ENCODE measurements at places on chromosomes 16 and 17.
A peak's percentile ranks its signal among the peaks of the same experiment; 100 is the strongest.

GRCh38 chr17:59097876-59098275 lies 8.8 kb downstream of the TRIM37 start:
- DNase-seq, result no peak

GRCh38 chr17:73291260-73291801 lies 20.5 kb downstream of the CDC42EP4 start:
- peak; percentile 91 for DNase-seq

GRCh38 chr16:4372578-4373355 lies 1.1 kb downstream of the VASN start:
- peak; percentile 90 for DNase-seq

DNA sequence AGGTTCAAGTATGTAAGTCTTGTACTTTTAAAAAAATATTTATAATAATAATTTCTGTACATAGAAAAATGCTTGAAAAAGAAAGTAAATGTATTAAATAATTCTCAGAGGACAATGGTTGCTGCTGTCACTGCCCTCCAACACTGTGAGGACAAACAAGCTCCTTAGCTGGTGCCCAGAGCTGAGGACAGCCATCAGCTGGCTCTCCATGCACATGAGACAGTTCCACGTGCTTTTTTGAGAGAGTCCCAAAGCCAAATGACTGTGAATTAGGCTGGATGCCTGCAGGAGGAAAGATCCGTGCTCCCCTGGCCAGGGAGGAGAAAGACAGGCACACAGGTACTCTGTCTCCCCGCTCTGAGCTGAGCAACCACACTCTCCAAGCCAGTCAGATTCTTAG lies 115.5 kb upstream of the IRX5 start:
- no peak for DNase-seq

- no peak for DNase-seq
Measured at GRCh38 chr17:68290268-68290954, 516 bp downstream of the SLC16A6 start.

GRCh38 chr17:55576996-55577586 lies 65.8 kb upstream of the SMIM36 start:
- DNase-seq, result peak; percentile 70

GRCh38 chr16:82605076-82605475 lies 21.7 kb upstream of the CDH13 start:
- no peak for DNase-seq

DNA sequence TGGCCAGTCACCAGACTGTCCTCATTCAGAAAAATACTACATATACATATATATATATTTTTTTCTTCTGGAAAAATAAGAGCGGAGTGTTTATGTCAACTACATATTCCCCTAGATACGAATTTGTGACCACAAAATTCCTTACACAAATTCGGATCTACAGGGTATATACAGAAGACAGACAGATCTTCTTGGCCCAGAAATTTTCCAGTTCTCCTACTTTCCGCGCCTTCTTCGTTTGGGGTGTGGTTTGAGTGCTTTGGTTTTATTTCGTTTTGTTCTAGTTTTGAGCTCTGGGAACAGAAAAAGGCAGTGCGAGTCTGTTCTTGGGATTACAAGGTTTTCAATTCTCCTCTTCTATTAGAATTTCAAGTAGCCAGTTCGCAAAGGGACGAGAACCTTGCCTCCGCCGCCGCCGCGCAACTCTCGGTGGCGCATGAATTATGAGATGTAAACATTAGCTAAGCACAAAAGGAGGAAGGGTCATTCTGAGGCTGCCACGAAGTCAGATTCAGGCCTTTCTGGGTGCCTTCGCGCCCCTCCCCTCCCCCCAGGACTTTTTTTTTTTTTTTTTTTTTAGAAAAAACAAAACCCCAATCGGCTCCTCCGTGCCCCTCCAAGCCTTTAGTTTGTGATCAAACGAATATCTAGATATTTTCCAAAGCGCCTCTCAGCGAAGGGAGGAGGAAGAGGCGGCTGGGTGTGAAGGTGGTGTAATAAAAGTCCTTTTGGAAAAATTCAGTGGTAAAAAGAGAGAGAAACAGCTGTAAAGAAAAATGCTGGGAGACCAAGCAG lies 1.8 kb upstream of the HOXB4 start:
- DNase-seq, result no peak

GRCh38 chr17:42373896-42374295 lies 14.3 kb downstream of the STAT3 start:
- no peak for DNase-seq

- no peak for DNase-seq
Measured at GRCh38 chr17:81509207-81509971, 3.2 kb downstream of the ACTG1 start.

- DNase-seq, result no peak
Measured at GRCh38 chr17:17080781-17081180, 38.5 kb downstream of the MPRIP start.

DNA sequence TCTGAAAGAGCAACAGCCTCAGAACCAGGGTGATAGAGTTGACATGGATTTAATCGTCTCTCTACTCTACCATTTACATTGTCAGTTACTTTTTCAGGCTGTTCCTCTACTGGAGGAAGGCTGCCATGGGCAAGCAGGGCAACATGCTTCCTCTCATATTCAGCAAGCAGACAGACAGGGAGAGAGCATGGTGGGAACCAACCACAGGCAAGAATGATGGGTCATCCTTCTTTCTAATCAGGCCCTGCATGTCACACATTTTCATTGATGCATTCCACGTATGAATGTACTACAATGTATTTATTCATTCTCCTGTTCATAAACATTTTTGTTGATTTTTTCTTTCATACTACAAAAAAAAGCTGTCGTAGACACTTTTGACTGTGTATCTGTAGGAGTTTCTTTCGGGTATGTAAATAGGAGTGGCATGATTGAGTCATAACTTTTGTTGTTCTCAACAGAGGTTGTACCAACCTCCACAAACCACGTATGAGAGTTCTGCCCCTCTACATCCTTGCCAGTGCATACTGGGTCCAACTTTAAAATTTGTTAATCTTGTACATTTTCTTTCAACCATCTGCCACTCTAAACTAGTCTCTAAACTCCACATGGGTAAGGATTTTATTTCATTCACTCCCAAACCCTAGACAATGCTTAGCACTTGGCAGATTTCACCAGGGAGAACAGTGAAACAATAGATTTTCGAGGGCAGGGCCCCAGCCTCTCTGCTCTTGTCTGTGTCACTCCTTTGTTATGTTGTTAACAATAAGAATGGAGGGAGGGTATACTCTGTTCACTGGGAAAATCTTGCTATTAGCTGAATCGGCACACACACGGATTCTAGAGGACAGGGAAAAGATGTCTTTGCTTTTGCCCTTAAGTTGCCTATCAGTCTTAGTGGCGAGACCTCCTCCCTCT lies 58.7 kb downstream of the CMC2 start:
- no peak for DNase-seq

GRCh38 chr17:73833775-73834488 lies 189.7 kb upstream of the SDK2 start:
- no peak for DNase-seq

DNA sequence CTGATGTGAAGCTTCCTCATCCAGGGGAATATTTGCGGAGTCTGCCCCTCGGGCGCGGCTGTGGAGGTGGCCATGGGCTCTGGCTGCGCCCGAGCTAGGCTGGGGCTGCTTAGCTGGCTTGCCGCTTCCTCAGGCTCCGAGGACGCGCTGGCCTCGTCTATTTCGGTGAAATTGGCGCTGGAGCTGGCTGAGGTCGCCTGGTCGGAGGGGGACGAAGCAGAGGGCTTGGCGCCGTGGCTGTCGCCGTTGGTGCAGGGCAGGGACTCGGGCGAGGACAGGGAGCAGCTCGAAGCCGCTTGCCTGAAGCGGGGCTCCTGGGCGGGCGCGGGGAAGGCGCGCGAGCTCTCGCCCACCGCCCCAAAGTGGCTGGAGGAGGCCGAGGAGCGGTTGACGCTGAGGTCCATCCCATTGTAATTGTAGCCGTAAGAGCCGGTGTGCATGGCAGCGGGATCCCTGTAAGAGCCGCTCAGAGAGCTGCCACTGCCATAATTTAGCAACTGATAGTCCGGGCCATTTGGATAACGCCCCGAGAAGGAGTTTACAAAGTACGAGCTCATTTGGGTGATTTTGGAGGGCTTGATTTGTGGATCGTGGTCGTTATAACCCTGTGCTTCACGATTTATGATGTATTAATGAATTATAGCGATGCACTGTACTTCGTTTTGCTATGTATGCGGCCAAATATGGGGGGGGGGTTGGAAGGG lies at the start of gene HOXB5:
Gene HOXB5 (minus strand): TSS at position 654 of the 704 bp plus-strand sequence. CDS start 97 bp downstream, at position 557.
- DNase-seq, result no peak

DNA sequence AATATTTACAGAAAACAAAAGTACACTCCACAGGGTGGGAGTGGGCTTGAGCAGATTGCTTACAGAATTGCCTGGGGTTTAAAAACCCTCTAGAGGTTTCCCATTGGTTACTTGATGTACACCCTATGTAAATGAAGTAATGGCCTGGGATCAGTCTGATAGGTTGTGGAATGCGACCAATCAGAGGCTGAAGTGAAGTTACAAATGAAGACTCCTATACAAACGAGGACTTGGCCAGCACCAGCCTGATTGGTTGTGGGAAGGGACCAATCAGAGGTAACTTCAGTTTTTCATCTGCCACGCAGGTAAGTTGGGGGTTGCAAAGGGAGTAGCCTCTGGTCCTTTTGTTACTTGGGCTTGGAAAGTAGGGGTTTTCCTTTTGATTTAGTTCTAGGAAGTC lies 8.8 kb downstream of the EEF2K start:
- DNase-seq, result no peak

GRCh38 chr17:20187049-20187448 lies 177.9 kb downstream of the SPECC1 start:
- peak; percentile 52 for DNase-seq

DNA sequence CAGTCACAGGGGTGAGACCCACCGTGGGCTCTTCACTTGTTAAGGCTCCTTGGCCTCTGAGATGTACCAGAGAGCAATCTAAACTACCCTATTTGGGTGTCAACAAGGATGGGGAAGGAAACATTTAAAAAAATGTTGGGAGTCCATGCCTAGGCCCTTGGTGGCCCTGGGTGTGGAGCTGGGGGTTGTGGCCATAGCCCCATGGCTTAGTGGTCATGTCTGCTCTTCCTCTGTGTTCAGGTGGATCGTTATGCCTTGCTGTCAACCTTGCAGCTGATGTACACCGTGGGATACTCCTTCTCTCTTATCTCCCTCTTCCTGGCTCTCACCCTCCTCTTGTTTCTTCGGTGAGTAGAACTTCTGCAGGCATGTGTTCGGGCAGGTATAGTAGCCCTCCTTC lies 28.5 kb downstream of the GLP2R start:
- DNase-seq, result no peak

DNA sequence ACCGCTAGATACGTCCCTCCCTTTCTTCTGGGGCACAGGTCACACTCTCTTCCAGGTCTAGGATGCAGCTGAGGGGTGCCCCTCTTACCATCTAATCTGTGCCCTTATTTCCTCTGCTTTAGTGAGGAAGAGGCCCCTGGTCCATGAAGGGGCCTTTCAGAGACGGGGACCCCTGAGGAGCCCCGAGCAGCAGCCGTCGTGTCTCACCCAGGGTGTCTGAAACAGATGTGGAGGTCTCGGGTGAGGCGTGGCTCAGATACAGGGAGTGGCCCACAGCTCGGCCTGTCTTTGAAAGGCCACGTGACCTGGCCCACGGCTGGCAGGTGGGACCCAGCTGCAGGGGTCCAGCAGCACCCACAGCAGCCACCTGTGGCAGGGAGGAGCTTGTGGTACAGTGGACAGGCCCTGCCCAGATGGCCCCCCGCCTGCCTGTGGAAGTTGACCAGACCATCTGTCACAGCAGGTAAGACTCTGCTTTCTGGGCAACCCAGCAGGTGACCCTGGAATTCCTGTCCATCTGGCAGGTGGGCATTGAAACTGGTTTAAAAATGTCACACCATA lies 15.6 kb downstream of the SCGB1C2 start:
- DNase-seq, result no peak

GRCh38 chr16:85948138-85948509 lies 49.2 kb downstream of the IRF8 start:
- no peak for DNase-seq

GRCh38 chr16:83849421-83849820 lies 41.6 kb downstream of the HSBP1 start:
- DNase-seq, result no peak

DNA sequence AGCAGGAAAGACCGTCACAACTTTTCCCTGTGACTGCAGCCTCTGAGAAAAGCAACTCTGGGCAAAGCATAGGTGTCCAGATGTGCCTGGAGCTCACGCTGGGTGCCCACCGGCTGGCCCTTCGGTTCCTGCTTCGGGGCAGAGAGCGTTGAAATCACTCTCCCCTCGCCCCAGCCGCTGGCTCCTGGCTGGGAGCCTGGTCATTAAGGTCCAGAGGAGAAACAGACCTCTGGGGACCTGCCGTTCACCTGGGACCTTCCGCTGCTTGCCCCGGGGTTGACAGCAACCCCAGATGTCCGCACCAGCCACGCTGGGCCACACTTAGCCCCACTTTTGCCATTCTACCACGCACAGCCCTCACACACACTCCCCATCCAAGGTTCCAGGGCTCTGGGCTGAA lies 13.1 kb downstream of the MRM3 start:
- no peak for DNase-seq

DNA sequence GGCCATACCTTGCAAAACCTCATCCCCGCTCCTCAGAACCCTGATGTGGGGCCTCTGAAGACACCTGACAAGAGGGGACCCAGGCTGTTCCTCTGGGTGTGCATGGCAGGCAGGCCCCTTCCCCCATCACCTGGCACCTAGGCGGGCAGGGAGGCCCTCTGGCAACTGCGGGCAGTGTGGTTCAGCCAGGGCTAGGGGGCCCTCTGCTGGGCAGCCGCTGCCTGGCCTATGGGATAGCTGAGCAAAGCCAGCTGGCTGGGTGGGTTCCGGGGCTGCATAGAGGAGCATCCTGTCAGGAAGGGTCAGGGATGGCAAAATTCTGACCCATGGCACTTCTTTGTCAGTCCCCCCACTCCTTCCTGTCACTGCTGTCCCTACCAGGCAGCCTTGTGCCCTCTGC lies 228.7 kb upstream of the ASIC2 start:
- no peak for DNase-seq

DNA sequence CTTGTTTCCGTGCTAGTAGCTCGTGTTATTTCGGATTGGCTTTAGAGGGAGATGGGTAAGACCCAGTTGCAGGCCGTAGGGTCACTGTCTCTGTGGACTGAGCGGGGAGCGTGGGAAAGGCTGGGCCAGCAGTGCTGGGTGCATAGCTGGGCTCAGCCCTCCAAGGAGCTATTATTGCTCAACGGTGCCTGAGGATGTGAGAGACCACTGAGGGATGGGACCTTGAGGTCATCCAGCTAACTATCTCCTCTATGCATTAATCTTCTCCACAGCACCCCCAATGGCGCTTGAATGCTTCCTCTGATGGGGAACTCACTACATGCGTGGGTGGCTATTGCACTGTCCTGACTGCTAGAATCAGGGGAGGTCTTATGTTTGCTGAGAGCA lies 126.1 kb upstream of the FOXF1 start:
- no peak for DNase-seq

All from AG10803 (cell line).